Effector memory CD4-positive, alpha-beta T cell (primary cell): ENCODE measurements at places on chromosomes 13 and 19.

- H3K4me3 ChIP-seq = no peak overlapping the region
- no peak for DNase-seq
- H3K4me1 ChIP-seq = no peaks in the 10 kb centered on the region
- no peaks in the 10 kb centered on the region for H3K36me3 ChIP-seq
- no peak overlapping the region for H3K27ac ChIP-seq
Observed at GRCh38 chr13:22561581-22561980, 619.2 kb upstream of the SGCG start.

GRCh38 chr13:110285991-110286832, 20.7 kb downstream of the COL4A1 start:
- H3K36me3 ChIP-seq = no peaks in the 10 kb centered on the region
- no peak overlapping the region for H3K4me3 ChIP-seq
- no peaks in the 10 kb centered on the region for H3K27me3 ChIP-seq
- no peak overlapping the region for H3K27ac ChIP-seq

DNA sequence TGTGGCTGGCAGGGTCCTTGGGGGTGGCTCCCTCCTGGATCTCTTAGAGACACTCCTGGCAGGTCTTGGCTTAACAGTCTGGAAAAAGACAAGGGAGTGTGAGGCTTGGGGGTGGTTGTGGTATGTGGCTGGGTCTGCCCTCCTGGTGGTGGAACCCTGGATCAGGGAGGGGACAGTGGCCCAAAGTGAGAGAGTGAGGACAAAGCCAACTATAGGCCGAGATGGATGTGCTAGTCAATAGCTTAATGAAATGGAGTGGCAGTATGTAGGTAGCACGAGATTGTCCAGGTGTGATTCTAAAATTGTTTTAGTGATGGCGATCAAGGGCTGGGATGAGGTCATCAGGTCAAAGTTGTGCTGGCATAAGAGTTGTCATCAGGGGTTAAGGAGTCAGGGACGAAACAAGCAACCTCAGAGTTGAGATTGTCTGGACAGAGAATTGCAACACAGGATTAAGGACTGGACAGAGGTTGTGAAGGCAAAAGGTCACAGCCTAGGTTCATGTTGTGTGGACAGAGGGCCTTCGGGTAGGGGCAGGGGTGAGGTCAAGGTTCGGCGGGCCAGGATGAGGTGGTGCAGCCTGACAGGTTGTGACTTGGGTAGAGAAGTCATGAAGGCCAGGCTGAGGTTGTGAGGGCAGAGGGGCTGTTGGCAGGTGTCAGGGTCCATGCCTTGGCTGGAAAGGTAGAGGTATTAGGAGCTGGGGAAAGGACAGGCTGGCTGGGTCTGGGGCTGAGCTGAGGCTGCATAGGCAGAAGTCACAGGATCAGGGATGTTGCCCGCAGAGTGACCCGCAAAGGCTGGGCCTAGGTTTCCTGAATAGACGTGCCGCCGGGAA, 4.5 kb upstream of the RASAL3 start:
- H3K36me3 ChIP-seq = no peaks in the 10 kb centered on the region
- no peaks in the 10 kb centered on the region for H3K27me3 ChIP-seq
- no peak overlapping the region for H3K27ac ChIP-seq
- no peak for DNase-seq
- H3K4me3 ChIP-seq = peak overlapping the region; percentile 51
- peaks cover 50% of the 10 kb centered on the region for H3K4me1 ChIP-seq

GRCh38 chr19:11087870-11088505, 1.3 kb upstream of the LDLR start:
- H3K27ac ChIP-seq = no peak overlapping the region
- peaks cover 32% of the 10 kb centered on the region for H3K4me1 ChIP-seq

DNA sequence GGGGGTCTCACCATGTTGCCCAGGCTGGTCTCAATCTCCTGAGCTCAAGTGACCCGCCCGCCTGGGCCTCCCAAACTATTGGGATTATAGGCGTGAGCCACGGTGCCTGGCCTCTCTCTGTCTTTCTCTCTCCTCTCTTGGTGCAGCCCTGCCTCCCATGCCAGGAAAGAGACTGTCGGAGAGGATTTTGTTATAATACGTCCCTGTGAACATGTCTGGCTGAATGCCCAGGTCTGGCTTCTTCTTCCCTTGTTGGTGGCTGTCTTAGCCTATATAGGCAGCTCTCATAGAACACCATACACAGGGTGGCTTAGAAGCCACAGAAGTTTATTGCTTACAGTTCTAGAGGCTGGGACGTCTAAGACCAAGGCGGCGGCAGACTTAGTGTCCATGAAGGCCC, 46.4 kb downstream of the PEX11G start:
- no peaks in the 10 kb centered on the region for H3K4me1 ChIP-seq
- no peak overlapping the region for H3K4me3 ChIP-seq
- H3K27me3 ChIP-seq = no peaks in the 10 kb centered on the region
- peaks cover 89% of the 10 kb centered on the region for H3K36me3 ChIP-seq
- peak overlapping the region; percentile 11 for H3K27ac ChIP-seq

- H3K4me3 ChIP-seq = peak overlapping the region; percentile 65
- H3K36me3 ChIP-seq = no peaks in the 10 kb centered on the region
- H3K4me1 ChIP-seq = peaks cover 9% of the 10 kb centered on the region
- no peaks in the 10 kb centered on the region for H3K27me3 ChIP-seq
- H3K27ac ChIP-seq = peak overlapping the region; percentile 63
- no peak for DNase-seq
Observed at GRCh38 chr13:109785892-109786450, 412 bp downstream of the IRS2 start.

GRCh38 chr13:76885203-76886004, 801 bp downstream of the KCTD12 start:
- DNase-seq = peak; percentile 1
- no peaks in the 10 kb centered on the region for H3K36me3 ChIP-seq
- no peaks in the 10 kb centered on the region for H3K27me3 ChIP-seq
- H3K4me1 ChIP-seq = peaks cover 16% of the 10 kb centered on the region
- peak overlapping the region; percentile 72 for H3K4me3 ChIP-seq

- DNase-seq = peak; percentile 47
- no peaks in the 10 kb centered on the region for H3K36me3 ChIP-seq
- H3K27ac ChIP-seq = no peak overlapping the region
- H3K4me1 ChIP-seq = no peaks in the 10 kb centered on the region
Observed at GRCh38 chr19:43901395-43902390, 33.4 kb downstream of the ZNF45 start.

- H3K4me3 ChIP-seq = no peak overlapping the region
Observed at GRCh38 chr19:52191951-52192350, 2.1 kb downstream of the PPP2R1A start.

DNA sequence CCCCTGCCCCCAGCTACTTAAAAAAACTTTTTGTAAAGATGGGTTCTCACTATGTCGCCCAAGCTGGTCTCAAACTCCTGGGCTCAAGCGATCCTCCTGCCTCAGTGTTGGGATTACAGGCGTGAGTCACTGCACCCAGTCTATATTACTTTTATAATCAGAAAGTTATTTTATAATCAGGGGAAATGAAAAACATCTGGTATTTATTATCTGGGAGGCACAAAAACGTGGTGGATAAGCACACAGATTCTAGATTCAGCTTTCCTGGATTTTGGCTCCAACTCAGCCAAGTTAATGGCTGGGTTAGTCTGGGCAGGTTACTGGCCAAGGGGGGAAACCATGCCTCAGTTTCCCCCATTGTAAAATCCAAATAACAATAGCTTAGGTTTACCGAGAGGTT, 24.7 kb downstream of the KEAP1 start:
- no peaks in the 10 kb centered on the region for H3K36me3 ChIP-seq
- no peaks in the 10 kb centered on the region for H3K27me3 ChIP-seq
- DNase-seq = no peak
- H3K27ac ChIP-seq = no peak overlapping the region
- H3K4me1 ChIP-seq = peaks cover 6% of the 10 kb centered on the region

- H3K36me3 ChIP-seq = no peaks in the 10 kb centered on the region
- no peaks in the 10 kb centered on the region for H3K27me3 ChIP-seq
Observed at GRCh38 chr13:85261757-85262346, 537.4 kb downstream of the SLITRK6 start.

GRCh38 chr19:46828484-46828883, 22.2 kb downstream of the AP2S1 start:
- no peak for DNase-seq
- H3K27me3 ChIP-seq = no peaks in the 10 kb centered on the region
- H3K27ac ChIP-seq = no peak overlapping the region
- no peak overlapping the region for H3K4me3 ChIP-seq
- H3K36me3 ChIP-seq = no peaks in the 10 kb centered on the region

GRCh38 chr13:113238536-113238935, 29.1 kb downstream of the CUL4A start:
- no peaks in the 10 kb centered on the region for H3K27me3 ChIP-seq
- H3K36me3 ChIP-seq = peaks cover 59% of the 10 kb centered on the region
- no peaks in the 10 kb centered on the region for H3K4me1 ChIP-seq
- DNase-seq = no peak
- no peak overlapping the region for H3K27ac ChIP-seq
- H3K4me3 ChIP-seq = no peak overlapping the region

DNA sequence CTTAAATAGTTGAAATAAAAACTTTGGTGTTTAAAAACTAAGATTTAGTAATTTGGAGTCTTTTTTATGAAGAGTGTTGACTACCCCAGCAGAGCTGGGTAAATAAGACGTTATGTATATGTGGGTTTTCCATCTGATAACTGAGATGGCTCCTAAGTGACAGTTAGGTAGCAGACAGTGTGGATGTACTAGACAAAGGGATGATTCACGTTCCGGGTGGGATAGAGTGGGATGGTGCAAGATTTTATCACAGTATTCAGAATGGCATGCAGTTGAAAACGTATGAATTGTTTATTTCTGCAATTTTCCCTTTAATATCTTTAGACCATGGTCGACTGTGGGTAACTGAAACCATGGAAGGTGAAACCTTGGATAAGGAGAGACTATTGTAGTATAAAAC, 50.4 kb downstream of the NAA16 start:
- no peaks in the 10 kb centered on the region for H3K27me3 ChIP-seq
- DNase-seq = no peak
- no peak overlapping the region for H3K4me3 ChIP-seq
- peaks cover 20% of the 10 kb centered on the region for H3K36me3 ChIP-seq
- H3K27ac ChIP-seq = no peak overlapping the region

DNA sequence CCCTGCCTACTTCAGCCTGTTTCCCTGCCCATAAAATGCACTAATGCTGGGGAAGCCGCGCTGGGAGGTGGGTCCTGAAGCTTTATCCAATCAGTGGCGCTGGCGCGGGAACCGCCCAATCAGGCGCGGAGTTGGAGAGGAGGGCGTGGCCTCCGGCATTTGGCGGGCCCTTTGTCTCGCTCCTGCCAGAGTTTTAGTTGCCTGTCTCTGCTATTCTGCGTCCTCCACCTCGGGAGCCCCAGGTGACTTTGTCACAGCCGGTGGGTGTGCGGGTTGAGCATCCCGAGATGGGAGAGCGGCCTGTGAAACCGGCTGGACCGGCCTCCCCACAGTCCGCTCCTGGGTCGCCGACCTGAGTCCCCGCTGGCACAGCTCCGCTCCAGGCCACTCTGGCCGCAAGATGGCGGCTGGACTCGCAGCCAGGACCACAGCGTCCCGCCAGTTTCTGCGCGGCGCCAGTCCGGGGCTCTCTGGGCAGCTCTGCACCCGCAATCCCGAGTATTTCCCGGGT, 30.7 kb upstream of the ZNF429 start:
- DNase-seq = peak; percentile 45
- peak overlapping the region; percentile 43 for H3K4me3 ChIP-seq
- H3K4me1 ChIP-seq = no peaks in the 10 kb centered on the region
- no peak overlapping the region for H3K27ac ChIP-seq

- no peak for DNase-seq
- H3K36me3 ChIP-seq = no peaks in the 10 kb centered on the region
- H3K27ac ChIP-seq = no peak overlapping the region
- no peaks in the 10 kb centered on the region for H3K4me1 ChIP-seq
Observed at GRCh38 chr13:30193279-30194234, 113.8 kb downstream of the KATNAL1 start.

DNA sequence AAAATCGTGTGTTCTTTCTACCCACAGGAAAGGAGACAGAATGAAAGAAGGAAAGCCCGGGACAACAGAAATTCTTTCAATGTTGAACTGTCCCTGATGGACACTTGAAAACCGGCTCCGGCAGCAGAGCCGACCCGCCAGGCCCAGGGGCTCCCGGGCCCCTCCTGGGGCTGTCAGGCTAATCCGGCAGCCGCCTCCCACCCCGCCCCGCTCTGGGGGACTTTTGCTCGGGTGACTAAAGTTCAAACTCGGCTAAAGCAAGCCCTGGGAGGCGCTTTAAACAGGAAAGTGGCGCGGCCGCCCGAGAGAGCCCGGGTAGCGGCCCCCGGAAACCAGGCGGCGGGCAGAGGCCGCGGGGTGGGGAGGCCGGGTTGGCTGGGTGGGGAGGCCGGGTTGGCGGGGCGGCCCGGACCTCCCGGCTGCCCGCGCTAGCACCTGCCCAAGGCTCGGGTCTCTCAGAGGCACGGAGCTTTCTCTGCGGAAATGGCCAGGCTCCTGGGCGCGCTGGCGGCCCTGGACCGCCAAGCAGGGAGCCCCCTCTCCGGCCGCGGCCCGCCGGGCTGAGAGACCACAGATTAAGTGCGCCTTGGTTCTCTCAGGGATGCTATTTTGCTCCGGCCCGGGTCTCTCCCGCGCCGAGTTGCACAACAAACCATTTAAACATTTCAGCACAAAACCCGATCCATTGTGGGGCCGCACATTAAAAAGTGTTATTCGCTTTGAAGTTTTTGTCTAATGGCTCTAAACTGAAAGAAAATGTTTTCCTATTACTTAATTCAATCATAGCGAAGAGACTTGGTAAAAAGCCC, 2.6 kb upstream of the GSX1 start:
- no peak for DNase-seq
- peak overlapping the region; percentile 54 for H3K4me3 ChIP-seq
- H3K4me1 ChIP-seq = peaks cover 38% of the 10 kb centered on the region
- H3K27me3 ChIP-seq = peaks cover 58% of the 10 kb centered on the region
- no peaks in the 10 kb centered on the region for H3K36me3 ChIP-seq

- DNase-seq = no peak
- H3K27me3 ChIP-seq = no peaks in the 10 kb centered on the region
- H3K4me3 ChIP-seq = peak overlapping the region; percentile 70
- no peaks in the 10 kb centered on the region for H3K36me3 ChIP-seq
- peak overlapping the region; percentile 66 for H3K27ac ChIP-seq
- peaks cover 32% of the 10 kb centered on the region for H3K4me1 ChIP-seq
Observed at GRCh38 chr19:18701250-18701608, 17.7 kb downstream of the CRTC1 start.

- H3K36me3 ChIP-seq = peaks cover 7% of the 10 kb centered on the region
- peak; percentile 98 for DNase-seq
- peak within 1 kb of the TSS; percentile 91 for H3K4me3 ChIP-seq
- peak within 1 kb of the TSS; percentile 71 for H3K27ac ChIP-seq
Observed at GRCh38 chr19:1205114-1206099, at the start of gene STK11. Gene STK11 (plus strand): TSS chr19:1205778. CDS start chr19:1206914, 1,136 bp downstream.

DNA sequence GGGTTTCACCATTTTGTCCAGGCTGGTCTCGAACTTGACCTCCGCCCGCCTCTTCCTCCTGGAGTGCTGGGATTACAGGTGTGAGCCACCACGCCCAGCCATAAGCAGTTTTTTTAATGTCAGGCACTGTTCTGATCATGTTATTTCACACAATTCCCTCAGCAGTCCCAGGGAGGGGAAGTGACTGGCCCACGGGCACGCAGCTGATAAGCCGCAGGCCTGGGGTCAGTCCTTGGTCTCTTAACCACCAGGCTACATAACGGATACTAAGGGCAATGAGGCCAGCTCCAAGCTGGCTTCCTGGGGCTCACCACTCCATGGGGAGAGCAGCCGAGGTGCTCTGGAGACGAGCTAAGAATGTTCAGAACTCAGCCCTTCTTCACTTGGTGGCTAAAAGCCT, 13.5 kb downstream of the BRSK1 start:
- H3K27ac ChIP-seq = no peak overlapping the region
- H3K36me3 ChIP-seq = no peaks in the 10 kb centered on the region
- no peak for DNase-seq
- H3K27me3 ChIP-seq = no peaks in the 10 kb centered on the region
- H3K4me1 ChIP-seq = no peaks in the 10 kb centered on the region

GRCh38 chr19:13884726-13885591, 8.0 kb downstream of the NANOS3 start:
- no peaks in the 10 kb centered on the region for H3K36me3 ChIP-seq
- no peaks in the 10 kb centered on the region for H3K27me3 ChIP-seq
- DNase-seq = no peak
- no peak overlapping the region for H3K27ac ChIP-seq
- peaks cover 32% of the 10 kb centered on the region for H3K4me1 ChIP-seq
